Stimulated activated CD8-positive, alpha-beta memory T cell treated with anti-CD3 and anti-CD28 coated beads, Interleukin-4, amount 100 ng/mL, for 1 hour (primary cell): ENCODE measurements at places on chromosomes 11 and 22.

GRCh38 chr11:26983645-26984044 is 10.3 kb upstream of the FIBIN start:
- no peak for DNase-seq

- DNase-seq: no peak
These were observed 571 bp downstream of the FAR1 start for GRCh38 chr11:13668957-13669521.

- no peak for DNase-seq
These were observed 43.6 kb downstream of the SYN3 start for GRCh38 chr22:33014621-33015020.

GRCh38 chr11:91850533-91851275 is 373.9 kb upstream of the FAT3 start:
- DNase-seq: no peak

GRCh38 chr22:30193031-30193775 is 53.4 kb downstream of the LIF start:
- DNase-seq: no peak

- DNase-seq: no peak
These were observed 39.0 kb downstream of the ZNF280B start for GRCh38 chr22:22469527-22469926.
